ENCODE measurements at places on chromosomes 2 and 18. TPM values are rescaled to one million over a fixed set of nuclear protein-coding genes. Genes with fewer than 3 reads are reported as not detected.

DNAJC5G gene
- not detected for total RNA-seq

FSIP2 gene
- total RNA-seq: 2.3 TPM

MAP3K19 gene
- not detected for total RNA-seq

LDLRAD4 gene
- 10.1 TPM for total RNA-seq

REG1B gene
- not detected for total RNA-seq

DNA sequence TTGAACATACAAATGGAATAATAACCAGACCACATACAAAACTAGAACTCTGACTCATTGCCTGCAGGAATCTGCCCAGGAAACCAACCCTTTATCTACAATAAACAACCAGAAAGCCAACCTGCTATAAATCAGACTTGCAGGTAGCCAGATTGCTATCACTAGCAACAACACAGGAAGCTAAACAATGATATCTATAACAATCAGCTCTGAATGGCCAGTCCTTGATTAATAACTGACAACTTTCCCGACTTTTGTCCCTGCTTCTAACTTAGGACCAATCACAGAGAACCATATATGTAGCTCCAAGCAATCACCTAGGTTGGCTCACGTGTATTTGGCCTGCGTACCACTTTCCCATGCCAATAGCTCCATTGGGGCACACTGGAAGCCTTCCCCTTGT lies 470.8 kb downstream of the RIT2 start:
- H3K27ac ChIP-seq: no peak overlapping the region
- H3K4me1 ChIP-seq: no peaks in the 10 kb centered on the region
- no peak for DNase-seq

DNA sequence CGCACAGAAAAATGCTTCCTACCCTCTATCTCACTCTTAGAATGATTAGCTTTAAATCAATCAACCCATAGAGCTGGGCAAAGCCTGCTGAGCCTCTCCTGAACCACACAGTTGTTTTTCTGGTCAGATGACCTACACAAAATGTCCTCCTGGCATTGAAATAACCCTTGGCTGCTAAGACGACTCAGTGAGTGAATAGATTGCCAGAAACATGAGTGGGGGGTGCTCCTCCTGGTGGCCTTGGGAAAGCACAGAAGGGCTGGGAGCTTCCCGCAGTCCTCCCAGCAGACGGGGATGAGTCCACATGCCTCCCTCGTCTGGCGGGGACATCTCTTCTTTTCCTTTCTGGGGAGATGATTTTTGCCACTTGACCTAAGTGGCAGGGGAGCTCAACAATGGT lies 14.9 kb downstream of the MAL start:
- no peaks in the 10 kb centered on the region for H3K36me3 ChIP-seq
- H3K4me1 ChIP-seq: peaks cover 12% of the 10 kb centered on the region
- peaks cover 3% of the 10 kb centered on the region for H3K27me3 ChIP-seq
- H3K4me3 ChIP-seq: no peak overlapping the region
- no peak for DNase-seq

DNA sequence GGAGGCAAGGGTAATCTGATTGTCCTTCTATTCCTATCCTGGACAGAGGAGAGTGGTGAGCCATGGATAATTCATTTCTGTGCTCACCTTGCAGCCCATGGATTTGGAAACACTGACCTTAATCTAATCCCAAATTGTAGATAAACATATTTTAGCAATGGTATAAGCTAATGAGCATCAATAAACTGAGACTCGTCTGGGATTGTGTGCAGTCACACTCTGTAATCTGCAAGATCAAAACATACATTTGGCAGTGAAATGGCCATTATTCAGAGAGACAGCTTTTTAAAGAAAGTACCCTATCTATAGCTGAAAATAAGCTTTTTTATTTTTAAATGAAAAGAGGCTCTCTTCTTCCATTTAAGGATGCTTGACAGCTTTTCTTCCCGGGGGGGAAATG lies 506.5 kb downstream of the NRXN1 start:
- H3K4me1 ChIP-seq: no peaks in the 10 kb centered on the region
- no peak overlapping the region for H3K27ac ChIP-seq
- no peaks in the 10 kb centered on the region for H3K36me3 ChIP-seq
- H3K27me3 ChIP-seq: peaks cover 3% of the 10 kb centered on the region
- no peak for DNase-seq

DNA sequence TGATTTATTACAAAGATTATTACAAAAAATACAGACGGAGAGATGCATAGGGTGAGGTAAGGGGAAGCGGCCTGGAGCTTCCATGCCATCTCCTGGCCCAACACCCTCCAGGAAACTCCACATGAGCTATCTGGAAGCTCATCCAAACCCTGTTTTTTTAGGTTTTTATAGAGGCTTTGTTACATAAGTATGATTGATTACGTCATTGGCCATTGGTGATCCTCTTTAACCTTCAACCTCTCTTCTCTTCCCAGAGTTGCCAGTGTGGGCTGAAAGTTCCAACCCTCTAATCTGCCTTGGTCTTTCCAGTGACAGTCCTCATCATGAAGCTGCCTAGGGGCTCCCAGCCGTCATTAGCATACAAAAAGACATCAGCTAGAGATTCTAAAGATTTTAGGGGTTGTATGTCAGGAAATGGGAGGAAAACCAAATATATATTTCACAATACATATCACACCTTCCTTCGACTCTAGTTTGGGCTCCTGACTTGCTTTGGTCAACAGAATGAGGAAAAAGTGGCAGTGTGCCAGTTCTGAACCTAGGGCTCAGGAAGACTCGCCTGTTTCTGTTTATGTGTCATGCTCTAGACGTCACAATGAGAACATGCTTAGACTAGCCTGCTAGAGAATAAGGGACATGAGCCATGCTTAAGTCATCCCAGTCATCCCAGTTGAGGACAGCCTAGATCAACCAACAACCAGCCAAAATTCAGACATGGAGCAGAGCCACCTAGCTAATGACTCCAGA lies 54.1 kb downstream of the ETAA1 start:
- no peak overlapping the region for H3K4me3 ChIP-seq
- no peaks in the 10 kb centered on the region for H3K27me3 ChIP-seq
- no peaks in the 10 kb centered on the region for H3K36me3 ChIP-seq
- H3K27ac ChIP-seq: no peak overlapping the region
- no peak for DNase-seq
- H3K4me1 ChIP-seq: peaks cover 9% of the 10 kb centered on the region

- H3K4me3 ChIP-seq: no peak overlapping the region
- no peak for DNase-seq
- no peak overlapping the region for H3K27ac ChIP-seq
- H3K4me1 ChIP-seq: no peaks in the 10 kb centered on the region
- H3K27me3 ChIP-seq: no peaks in the 10 kb centered on the region
Measured at GRCh38 chr2:215637651-215638050, 201.8 kb upstream of the FN1 start.

DNA sequence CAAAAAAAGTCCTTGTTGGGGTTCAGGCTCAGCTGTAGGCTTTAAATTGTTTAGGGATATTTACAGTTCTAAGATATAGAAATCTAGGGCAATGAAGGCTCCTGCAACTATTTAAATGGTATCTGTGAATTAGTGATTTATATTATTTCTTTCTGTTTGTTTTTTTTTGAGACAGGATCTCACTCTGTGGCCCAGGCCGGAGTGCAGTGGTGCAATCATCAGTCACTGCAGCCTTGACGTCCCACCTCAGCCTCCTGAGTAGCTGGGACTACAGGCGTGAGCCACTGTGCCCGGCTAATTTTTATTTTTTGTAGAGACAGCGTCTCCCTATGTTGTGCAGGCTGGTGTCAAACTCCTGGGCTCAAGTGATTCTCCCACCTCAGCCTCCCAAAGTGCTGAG lies 32.3 kb upstream of the NDUFV2 start:
- peaks cover 10% of the 10 kb centered on the region for H3K4me1 ChIP-seq
- no peak overlapping the region for H3K27ac ChIP-seq
- H3K27me3 ChIP-seq: no peaks in the 10 kb centered on the region
- H3K4me3 ChIP-seq: no peak overlapping the region
- no peak for DNase-seq

- H3K36me3 ChIP-seq: peaks cover 83% of the 10 kb centered on the region
- H3K4me3 ChIP-seq: no peak overlapping the region
- no peak overlapping the region for H3K27ac ChIP-seq
- H3K27me3 ChIP-seq: no peaks in the 10 kb centered on the region
- no peaks in the 10 kb centered on the region for H3K4me1 ChIP-seq
Measured at GRCh38 chr18:45935591-45936335, 31.4 kb downstream of the EPG5 start.

DNA sequence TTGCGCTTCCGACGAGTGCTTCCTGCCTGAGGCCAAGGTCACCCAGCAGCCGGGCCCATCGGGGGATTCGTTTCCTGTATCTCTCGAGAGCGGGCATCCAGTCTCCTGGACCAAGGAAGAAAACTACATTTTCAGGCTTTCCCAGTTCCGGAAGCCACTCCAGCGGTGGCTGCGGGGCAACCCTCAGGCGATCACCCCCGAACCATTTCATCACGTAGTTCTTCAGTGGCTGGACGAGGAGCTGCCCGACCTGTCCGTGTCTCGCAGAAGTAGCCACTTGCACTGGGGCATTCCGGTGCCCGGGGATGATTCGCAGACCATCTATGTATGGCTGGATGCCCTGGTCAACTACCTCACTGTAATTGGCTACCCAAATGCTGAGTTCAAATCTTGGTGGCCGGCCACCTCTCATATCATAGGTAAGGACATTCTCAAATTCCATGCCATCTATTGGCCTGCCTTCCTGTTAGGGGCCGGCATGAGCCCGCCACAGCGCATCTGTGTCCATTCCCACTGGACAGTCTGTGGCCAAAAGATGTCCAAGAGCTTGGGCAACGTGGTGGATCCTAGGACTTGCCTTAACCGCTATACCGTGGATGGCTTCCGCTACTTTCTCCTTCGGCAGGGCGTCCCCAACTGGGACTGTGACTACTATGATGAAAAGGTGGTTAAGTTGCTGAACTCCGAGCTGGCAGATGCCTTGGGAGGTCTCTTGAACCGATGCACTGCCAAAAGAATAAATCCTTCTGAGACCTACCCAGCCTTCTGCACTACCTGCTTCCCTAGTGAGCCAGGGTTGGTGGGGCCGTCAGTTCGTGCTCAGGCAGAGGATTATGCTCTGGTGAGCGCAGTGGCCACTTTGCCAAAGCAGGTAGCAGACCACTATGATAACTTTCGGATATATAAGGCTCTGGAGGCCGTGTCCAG lies 1.0 kb downstream of the MARS2 start:
- H3K27me3 ChIP-seq: no peaks in the 10 kb centered on the region
- peak overlapping the region; percentile 95 for H3K4me3 ChIP-seq
- DNase-seq: peak; percentile 65
- H3K36me3 ChIP-seq: peaks cover 4% of the 10 kb centered on the region
- H3K27ac ChIP-seq: peak overlapping the region; percentile 87
- peaks cover 43% of the 10 kb centered on the region for H3K4me1 ChIP-seq

GRCh38 chr2:28871620-28872019 lies 1.5 kb upstream of the TRMT61B start:
- H3K4me1 ChIP-seq: peaks cover 36% of the 10 kb centered on the region
- H3K4me3 ChIP-seq: no peak overlapping the region
- no peaks in the 10 kb centered on the region for H3K36me3 ChIP-seq
- H3K27me3 ChIP-seq: no peaks in the 10 kb centered on the region
- no peak overlapping the region for H3K27ac ChIP-seq

GRCh38 chr2:220277445-220277975 lies 650.1 kb downstream of the SLC4A3 start:
- H3K27ac ChIP-seq: no peak overlapping the region
- H3K4me3 ChIP-seq: no peak overlapping the region
- DNase-seq: no peak
- peaks cover 12% of the 10 kb centered on the region for H3K4me1 ChIP-seq
- H3K27me3 ChIP-seq: no peaks in the 10 kb centered on the region
- no peaks in the 10 kb centered on the region for H3K36me3 ChIP-seq

DNA sequence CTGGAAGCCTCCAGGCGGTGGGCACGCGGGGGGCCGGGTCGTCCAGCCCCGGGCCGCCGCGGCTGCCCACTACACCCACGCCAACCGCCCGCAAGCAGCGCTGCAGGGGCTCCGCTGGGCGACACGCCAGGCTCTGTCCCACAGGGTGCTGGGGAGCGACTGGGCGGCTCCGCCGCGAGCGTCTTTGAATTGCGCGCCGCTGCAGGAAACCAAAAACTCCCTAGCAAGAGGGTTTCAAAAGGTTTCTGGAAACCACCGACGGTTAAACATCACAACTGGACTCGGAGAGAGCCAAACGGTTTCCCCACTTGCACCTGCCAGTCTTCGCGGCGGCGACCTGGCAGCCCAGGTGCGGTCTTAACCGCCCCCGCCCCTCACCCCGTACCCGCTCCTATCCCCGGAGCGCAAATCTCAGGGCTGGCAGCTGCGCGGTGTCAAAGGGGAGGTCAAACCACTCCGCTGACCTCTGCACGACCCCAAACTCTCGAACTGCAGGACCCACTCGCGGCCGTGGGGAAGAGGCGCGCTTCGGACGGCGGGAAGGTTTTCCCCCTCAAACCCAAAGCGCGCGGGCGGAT lies 1.0 kb downstream of the CXCR4 start:
- no peak for DNase-seq
- peaks cover 93% of the 10 kb centered on the region for H3K27me3 ChIP-seq
- peak overlapping the region; percentile 49 for H3K27ac ChIP-seq
- H3K4me1 ChIP-seq: peaks cover 38% of the 10 kb centered on the region
- peak overlapping the region; percentile 57 for H3K4me3 ChIP-seq

DNA sequence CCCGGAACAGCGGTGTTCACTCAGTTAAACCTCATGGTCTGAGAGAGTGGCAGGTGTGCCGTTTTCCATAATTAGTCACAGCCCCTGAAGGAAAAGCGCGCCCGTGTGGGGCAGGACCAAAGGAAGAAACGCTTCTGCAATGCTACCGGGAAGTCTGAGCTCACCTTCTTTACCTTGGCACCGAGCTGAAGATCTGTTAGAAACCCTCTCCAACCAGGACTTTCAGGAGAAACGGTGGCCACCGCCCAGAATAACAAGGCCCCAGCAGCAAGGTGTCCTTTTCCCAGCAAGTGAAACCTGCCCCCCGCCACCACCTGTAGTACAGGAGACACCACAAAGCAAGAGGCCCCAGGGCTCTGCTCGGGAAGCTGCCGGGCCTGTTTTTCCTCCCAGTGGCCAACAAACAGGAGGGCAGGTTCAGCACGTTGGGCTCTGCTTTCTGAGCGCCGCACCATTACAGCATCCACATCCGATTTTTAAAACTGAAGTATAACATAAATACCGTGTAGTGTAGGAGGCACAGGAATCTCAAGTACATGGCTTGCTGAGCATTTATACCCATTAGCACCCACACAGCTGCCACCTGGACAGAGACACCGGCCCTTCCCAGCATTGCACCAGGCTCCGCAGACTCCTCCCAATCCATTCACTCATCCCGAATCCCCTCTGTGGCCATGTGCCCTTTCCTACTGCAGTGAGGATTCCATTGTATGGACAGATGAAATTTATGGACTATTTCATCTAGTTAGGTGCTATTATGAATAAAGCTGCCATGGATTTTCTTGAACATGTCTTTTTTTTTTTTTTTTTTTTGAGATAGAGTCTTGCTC lies 121.8 kb upstream of the RIOK3 start:
- H3K4me1 ChIP-seq: peaks cover 18% of the 10 kb centered on the region
- no peaks in the 10 kb centered on the region for H3K36me3 ChIP-seq
- peak overlapping the region; percentile 28 for H3K4me3 ChIP-seq
- H3K27me3 ChIP-seq: no peaks in the 10 kb centered on the region
- H3K27ac ChIP-seq: peak overlapping the region; percentile 72

GRCh38 chr2:18829251-18829902 lies 240.0 kb upstream of the NT5C1B start:
- H3K27me3 ChIP-seq: no peaks in the 10 kb centered on the region
- H3K36me3 ChIP-seq: no peaks in the 10 kb centered on the region
- no peak overlapping the region for H3K4me3 ChIP-seq
- DNase-seq: no peak

- H3K27ac ChIP-seq: no peak overlapping the region
- H3K36me3 ChIP-seq: no peaks in the 10 kb centered on the region
- peaks cover 4% of the 10 kb centered on the region for H3K27me3 ChIP-seq
- peaks cover 3% of the 10 kb centered on the region for H3K4me1 ChIP-seq
Measured at GRCh38 chr2:37886745-37887144, 38.3 kb upstream of the RMDN2 start.

Data from suprapubic skin (tissue), 4 donors.